Stimulated activated CD4-positive, alpha-beta T cell treated with anti-CD3 and anti-CD28 coated beads, Interleukin-1b, Interleukin-23, amount 100 ng/mL, for 1 hour (primary cell): ENCODE measurements at places on chromosomes 12 and 14.

DNA sequence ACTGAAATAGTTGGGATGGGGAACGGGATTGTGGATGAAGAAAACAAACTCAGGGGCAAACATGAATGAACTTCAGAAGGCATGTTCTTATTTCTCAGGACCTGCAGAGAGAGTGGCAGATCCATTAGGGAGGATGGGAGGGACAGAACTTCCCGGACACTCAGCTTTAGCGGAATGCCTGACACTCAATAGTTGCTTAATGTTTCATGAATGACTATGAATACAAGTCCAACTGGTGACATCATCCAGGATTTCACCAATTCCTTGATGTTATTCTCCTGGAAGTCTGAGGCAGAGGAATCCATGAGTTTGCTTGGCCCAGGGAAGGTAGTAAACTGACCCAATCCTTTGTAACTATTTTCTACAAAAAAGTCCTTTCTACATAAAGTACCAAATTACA, 37.8 kb upstream of the LRRC10 start:
- DNase-seq: no peak

DNA sequence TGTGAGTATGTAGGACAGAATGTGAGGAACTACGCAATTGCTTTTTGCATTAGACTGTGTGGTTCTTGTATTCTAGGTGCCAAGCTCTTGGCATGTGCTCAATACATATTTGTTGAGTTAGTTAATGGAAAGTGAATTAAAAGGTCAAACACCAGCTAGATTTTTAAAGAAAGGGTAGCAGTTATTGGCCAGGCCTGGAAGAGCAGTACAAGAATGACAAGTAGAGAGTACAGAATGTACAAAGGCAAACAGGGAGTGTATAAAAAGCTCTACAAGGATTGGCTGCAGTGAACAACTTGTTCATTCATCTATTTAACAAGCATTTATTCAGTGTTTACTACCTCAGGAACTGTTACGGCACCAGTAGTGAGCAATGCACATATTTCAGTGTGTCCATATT, 854.0 kb upstream of the SEL1L start:
- no peak for DNase-seq

GRCh38 chr14:105067140-105067968, 2.1 kb upstream of the GPR132 start:
- DNase-seq: no peak

- no peak for DNase-seq
Measured at GRCh38 chr14:94542811-94543440, 18.3 kb upstream of the SERPINA4 start.

GRCh38 chr14:74289801-74290200, 12.9 kb downstream of the ABCD4 start:
- DNase-seq: no peak

DNA sequence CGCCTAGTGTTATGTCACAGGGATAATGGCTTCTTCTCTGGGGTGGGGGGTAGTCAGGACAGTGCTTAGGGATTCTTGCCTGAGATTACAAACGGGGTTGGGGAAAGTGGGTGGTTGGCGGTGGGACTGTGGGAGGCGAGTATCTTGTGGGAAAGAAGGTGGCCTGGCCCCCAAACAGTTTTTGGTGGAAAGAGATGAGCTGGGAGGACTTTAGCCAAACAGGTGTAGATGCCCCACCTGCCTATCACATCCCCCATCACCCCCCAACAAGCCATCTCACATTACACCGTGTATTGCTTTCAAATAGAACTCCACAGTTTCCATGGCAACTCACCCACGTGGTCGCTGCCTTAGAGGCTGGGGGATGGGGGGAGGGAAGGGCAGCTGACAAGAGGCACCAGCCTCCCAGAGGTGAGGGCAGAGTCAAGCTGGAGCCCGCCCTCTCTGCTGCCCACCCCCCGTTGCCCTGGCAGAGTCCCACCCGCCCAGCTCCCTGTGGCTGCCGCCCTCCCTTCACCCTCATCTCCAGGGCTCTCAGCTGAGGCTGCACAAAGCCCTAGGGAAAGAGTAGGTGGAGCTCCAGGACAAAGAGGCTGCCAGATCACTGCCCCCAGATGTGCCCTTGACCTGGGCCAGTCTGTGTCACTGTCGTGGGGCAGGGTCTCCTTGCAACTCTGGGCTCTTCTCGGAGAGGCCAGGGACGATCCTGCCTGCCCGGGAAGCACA, 98.3 kb downstream of the LRRC74A start:
- no peak for DNase-seq

DNA sequence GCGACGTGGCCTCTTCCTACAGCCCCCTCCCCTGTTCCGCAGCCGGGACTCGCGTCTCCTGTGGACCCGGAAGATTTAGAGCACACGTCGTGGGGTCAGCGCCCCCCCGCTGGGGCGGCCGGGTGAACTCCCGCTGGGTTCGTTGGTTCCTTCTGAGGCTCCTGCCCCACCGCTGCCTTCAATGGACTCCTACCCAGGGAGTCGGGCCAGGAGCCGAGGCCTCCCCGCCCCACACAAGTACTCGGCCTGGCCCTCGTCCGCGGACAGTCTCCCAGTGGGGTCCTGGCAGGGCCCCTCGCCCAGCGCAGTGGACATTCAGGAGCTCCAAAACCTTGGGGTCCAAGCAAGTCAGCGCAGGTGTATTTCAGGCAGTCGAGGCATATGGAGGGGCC, 1.2 kb downstream of the MMP17 start:
- DNase-seq: no peak

DNA sequence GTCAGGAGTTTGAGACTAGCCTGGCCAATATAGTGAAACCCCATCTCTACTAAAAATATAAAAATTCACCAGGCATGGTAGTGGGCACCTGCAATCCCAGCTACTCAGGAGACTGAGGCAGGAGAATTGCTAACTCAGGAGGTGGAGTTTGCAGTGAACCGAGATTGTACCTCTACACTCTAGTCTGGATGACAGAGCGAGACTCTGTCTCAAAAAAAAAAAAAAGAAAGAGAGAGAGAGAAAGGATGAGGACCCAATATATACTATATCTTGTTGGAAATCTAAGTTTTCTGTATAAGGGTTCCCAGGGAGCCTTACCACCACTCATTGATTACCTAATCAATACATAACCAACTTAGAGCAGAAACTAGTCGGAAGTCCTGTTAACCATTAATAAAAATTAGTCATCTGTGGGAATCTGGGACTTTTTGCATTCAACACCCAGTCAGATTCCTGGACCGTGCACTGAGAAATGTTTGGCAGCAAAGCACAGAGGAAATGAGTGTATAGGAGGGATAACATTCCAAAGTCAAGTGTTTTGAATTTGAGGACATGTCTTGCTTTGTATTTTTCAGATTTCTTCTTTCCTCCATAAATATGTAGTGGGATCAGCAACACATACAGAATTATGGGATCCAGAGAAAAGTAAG, 44.8 kb upstream of the NR2C1 start:
- DNase-seq: no peak

DNA sequence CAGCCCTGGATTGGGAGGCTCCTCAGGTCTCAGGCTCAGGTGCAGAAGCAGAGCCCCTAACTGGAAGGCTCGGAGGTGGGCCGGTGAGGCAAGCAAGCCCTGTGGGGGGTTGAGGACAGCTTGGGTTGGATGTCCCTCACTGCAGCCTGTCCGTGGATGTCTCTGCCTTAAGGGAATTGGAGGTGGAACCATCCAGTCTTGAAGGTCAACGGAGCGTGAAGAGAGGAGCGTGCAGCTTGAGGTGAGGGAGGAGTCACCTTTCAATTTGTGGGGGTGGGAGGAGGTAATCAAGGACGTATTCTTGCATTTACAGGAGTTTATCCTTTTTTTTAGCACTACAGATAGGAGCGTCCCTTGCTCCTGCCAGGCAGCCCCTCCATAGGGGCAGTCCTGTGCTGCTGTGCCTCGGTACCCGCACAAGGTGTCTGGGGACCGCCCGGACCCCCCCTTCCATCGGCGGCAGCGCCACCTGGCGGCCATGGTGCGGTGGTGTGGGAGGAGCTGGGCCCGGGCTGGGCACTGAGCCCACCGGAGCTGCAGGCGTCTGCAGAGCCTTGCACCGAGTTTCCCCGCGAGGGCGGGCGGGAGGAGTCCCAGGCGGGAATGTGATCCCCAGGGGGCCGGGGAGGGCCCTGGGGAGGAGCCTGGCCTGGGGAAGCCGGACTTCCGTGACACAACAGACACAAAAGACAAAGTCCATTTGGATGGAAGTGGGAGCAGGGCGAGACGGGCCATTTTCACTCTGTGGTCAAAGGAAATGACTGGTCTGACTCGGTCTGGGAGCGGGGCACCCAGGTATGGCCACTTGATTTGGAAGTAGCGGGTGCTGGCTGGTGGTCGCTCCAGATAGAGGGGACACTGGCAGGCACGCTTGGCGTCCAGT, 864 bp downstream of the DNAJC22 start:
- peak; percentile 71 for DNase-seq

- DNase-seq: no peak
Measured at GRCh38 chr12:128388461-128389000, 121.6 kb downstream of the TMEM132C start.

- no peak for DNase-seq
Measured at GRCh38 chr14:48398675-48399282, 723.4 kb upstream of the MDGA2 start.

- no peak for DNase-seq
Measured at GRCh38 chr14:54866588-54866987, 36.0 kb downstream of the GCH1 start.

DNA sequence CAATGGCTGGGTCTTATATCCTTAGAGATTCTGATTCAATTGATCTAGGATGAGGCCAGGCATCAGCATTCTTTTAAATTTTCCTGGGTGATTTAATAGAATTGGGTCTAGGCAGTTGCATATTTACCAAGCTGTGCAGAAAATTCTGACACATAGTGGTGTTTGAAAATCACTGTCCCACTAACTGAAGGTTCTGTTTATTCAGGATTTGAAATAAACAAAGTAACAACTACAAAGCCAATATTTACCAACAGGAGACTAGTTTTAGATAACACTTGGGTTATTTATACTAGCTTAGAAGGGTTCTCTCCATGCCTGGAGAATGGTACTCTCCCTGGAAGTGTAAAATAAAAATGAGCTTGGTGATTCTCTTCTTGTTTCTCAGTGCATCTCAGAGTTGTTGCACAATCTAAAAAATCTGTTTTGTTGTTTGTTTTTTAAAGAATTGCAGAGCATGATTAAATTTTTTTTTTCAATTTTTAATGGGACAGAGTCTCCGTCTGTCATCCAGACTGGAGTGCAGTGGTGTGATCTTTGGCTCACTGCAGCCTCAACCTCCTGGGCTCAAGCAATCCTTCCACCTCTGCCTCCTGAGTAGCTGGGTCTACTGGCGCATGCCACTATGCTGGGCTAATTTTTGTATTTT, 16.9 kb downstream of the BEST3 start:
- no peak for DNase-seq

- DNase-seq: no peak
Measured at GRCh38 chr12:52361553-52361952, 5.7 kb downstream of the KRT85 start.

- DNase-seq: no peak
Measured at GRCh38 chr14:81329640-81330381, 70.3 kb downstream of the STON2 start.
